Stimulated activated CD8-positive, alpha-beta memory T cell treated with anti-CD3 and anti-CD28 coated beads, Interleukin-15, amount 100 ng/mL, for 4 hours (primary cell): ENCODE measurements at places on chromosomes 3 and 15.

DNA sequence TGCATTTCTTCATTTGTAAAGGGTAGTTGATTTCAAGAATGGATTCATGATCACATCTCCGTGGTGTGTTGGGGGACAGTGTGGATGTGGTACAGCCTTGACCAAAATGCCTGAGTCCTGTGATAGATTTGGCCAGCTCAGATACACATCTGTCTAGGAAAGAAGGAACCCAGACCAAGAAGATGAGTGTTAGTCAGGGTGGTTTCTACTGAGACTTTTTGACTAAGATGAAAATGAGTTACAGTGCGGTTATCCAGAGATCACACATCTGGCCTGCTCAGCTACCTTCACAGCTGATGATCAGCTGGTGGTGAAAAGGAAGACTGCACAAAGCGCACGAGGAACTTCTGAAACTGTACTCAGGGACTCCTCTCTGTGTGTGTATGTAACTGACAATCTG lies 68.0 kb downstream of the FNDC3B start:
- no peak for DNase-seq

DNA sequence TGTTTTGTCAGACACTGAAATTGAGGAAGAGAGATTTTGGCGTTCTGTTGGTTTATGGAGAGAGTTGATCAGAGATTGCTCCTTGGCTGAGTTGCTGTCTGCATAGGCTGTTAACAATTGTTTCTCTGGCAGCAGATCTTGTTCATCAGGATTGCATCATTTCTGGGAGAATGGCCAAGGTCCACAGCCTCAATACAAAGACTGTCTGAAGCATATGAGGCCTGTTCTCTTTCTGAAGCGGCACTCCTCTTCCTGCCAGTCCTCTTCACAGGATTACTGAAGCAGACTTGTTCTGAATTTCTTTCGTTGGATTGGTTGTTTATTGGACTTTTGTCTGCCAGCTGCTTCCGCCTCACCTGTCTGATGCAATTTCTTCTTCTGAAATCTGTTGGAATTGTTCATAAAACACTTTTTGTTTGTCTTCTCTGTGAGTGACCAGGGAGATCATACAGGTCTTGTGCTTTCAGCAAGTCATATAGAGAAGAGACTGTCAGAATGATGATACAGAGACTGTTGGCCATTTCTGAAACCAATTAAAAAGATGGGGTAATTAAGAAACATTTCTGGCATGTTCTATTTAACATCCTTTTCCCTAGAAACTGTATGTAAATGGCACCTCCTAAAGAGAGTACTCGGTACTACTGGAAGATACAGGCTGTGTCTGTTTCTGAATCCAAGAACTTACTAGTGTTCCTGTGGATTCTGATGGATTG lies 25.5 kb downstream of the SETD5 start:
- DNase-seq, result no peak

DNA sequence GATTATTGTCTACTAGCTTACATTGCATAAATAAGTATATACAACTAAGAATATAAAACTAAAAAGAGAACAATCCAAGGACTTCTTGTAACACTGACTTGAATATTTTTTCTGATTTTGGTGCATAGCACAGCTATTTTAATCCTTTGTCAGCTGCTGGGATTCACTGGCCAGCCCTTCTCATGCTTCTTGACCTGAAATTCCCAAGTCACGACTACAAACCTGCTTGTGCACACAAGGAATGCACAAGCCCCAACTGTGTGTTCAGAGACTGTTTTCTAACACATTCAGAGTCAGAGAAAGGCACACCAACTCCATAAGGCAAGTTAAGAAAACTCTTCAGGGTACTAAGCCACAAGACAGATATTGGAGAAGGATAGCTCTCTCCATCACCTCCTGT lies 80.9 kb downstream of the TNIK start:
- no peak for DNase-seq

DNA sequence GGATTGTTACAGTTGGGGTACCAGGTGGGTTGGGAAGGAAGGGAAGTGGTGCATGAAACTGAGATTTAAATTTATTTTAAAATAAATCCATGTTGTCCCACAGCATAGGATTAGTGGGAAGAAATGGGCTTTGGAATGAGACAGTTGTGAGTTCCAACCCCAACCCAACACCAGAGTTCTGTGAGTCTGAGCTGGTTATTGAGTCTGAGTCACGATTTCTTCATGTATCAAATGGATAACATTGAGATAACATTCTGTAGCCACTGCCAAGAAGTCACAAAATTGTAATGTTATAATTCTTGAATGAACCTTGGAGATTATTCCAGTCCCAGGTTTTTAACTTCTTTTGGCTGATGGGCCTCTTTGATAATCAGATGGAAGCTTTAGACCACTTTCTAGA lies 13.7 kb downstream of the IFT122 start:
- no peak for DNase-seq

GRCh38 chr3:84601303-84601702 lies 357.5 kb upstream of the CADM2 start:
- no peak for DNase-seq

GRCh38 chr15:66278056-66278455 lies 15.3 kb upstream of the DIS3L start:
- no peak for DNase-seq

GRCh38 chr15:35530698-35531097 lies 15.3 kb downstream of the DPH6 start:
- no peak for DNase-seq

DNA sequence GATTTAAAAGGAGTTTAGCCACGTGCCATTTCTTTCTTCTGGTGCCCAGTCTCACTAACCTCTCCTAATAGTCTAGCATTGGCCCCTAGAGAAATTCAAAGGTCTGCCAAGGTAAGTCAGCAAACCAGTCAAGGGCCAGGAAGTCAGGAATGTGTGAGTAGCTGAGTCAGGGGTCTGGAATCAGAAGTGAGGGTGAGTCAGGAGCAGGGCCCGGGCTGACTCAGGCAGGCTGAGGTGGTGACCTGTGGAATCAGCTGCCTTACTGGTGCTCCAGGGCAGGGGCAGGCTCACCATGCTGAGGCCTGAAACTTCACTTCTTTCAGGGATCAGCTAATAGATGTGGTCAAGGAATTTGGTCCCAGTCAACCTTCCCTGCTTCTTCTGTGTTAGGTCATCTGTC lies 105.8 kb upstream of the MYZAP start:
- DNase-seq, result no peak

DNA sequence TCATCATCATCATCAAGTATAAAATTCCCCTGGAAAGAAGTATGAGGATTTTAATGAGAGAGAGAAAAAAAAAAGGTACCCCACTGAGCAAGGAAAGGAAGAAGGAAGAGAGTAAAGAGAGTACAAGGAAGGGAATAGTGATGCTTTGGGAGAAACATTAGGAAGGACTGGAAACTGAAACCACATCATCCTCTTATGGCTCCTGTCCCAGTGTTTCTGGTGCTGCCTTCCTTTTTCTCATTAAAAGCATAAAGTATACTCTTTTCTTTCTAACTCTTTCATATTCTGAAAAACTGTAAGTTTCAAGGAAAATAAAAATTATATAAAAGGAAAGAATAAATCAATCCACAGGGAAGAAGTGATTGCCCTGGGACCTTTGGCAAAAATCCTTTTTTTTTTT lies 616.4 kb upstream of the CBLB start:
- DNase-seq, result no peak

- no peak for DNase-seq
Observed at GRCh38 chr3:62567097-62568021, 194.0 kb upstream of the FEZF2 start.

- DNase-seq, result no peak
Observed at GRCh38 chr3:19263606-19264005, 115.3 kb downstream of the KCNH8 start.

GRCh38 chr3:122628567-122628966 lies 51.1 kb downstream of the PARP15 start:
- no peak for DNase-seq

DNA sequence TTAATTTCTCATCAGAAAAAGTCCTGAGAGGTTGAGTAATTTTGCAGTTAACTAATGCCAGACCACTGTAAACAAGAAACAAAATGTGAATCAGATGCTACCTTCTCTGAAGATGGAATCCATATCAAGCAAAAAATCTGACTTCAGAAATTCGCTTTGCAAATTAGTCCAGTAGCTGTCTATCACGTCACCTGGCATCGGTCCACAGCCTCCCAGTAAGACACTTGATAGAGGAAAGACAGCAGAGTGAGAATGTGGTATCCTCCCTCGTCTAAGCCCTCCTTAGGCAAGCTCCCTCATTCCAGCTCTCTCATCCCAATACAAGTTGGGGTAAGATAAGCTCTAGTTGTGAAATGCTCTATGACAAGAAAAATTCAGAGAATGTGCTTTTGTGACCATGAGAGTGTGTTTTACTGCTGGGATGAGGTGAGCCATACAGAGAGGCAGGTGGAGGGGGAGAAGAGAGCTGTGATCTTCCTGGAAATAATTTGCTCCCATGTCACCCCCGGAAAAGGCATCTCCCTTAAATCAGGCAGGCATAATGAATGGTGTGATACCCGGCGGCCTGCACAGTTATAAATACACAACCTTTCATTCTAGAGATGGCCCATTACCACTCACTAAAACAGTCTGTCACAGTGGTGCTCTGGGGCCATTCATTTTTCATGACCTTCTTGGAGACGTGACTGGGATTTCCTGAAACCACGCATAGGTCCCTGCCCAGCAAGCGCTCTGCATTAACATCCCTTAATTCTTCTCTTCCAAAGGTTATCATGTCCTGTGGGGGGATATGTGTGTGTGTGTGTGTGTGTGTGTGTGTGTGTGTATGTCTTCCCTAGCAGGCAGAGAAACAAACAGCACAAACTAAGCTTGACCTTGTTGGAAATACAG lies 602.0 kb upstream of the KCNMB2 start:
- DNase-seq, result no peak

- no peak for DNase-seq
Observed at GRCh38 chr15:40812721-40813425, 5.6 kb upstream of the DNAJC17 start.

- no peak for DNase-seq
Observed at GRCh38 chr3:153287017-153287416, 125.0 kb downstream of the RAP2B start.

GRCh38 chr15:73593304-73594074 lies 39.7 kb downstream of the NPTN start:
- no peak for DNase-seq

DNA sequence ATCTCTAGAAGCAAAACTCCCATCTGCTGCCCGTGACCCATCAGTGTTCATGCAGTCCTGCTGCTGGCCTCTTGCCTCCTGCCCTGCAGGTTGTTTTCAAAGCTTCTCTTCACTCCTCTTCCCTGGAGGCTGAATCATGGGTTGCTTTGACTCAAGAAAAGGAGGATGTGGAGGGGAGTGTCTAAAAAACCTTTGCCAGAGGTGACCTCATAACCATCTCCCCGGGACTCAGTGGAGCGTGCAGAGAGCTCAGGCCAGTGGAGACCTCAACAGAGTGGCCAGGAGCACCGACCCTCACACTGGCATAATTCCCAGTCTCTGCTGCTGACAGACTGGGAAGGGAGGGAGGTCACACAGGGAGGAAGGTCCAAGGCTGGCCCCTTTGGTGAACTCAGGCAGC lies 60.9 kb upstream of the ITGA11 start:
- DNase-seq, result no peak

DNA sequence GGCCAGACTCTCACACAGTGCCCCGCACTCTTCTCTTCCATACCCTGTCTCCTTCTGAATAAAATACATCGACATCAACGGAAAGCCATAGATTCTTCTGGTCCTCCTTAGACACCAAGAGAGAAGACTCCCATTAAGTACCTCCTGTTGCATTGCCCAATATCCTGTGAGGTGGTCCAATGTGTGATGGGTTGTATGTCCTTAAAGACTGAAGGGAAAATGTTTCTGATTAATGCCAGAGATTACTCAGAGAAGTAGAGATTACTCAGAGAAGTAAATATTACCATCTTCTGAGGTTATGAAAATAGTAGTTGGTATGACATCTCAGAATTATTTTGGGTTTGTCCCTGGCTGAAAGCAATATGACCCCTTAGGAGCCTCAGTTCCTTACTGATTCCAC lies 60.8 kb upstream of the GALNT15 start:
- DNase-seq, result no peak
